Hematopoietic multipotent progenitor cell (in vitro differentiated cells): ENCODE measurements at places on chromosomes 6 and 20.

DNA sequence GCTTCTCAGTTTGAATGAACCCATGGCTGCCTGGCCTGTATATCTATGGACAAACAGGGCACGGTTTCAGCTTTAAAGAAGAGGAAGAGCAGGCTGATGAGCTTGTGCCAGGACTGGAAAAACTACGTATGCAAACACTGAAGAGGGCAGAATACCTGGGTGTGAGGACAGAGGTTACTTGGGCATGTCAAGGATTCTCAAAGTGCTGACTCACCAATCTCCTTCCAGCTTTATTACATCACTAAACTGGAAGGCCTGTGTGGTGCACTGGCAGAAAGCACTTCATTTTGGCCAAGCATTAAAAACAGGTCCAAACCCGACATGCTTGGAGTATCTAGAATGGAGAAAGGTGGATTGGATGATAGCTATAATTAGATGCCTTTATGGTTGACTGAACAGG lies 95.2 kb downstream of the GMPR start:
- no peak for DNase-seq

DNA sequence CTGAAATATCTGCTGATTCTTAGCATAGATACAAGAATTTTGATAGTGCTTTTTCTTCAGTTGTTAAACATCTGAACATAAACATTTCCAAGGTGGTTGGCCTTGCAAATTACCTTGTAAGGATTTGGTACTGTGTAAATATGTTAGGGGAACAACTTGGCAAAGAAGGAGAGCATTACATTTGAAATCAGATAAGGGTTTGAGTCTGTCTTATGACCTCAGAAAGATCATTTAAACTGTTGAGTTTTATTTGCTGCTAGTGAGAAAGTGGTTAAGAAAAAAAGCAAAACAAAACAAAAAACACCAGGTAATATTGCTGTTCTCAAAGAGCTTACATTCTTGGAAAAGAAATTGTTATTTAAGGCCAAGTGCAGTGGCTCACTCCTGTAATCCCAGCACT lies 56.5 kb downstream of the CD2AP start:
- DNase-seq = no peak

GRCh38 chr6:129929433-129929832 lies 68.3 kb upstream of the TMEM244 start:
- no peak for DNase-seq

DNA sequence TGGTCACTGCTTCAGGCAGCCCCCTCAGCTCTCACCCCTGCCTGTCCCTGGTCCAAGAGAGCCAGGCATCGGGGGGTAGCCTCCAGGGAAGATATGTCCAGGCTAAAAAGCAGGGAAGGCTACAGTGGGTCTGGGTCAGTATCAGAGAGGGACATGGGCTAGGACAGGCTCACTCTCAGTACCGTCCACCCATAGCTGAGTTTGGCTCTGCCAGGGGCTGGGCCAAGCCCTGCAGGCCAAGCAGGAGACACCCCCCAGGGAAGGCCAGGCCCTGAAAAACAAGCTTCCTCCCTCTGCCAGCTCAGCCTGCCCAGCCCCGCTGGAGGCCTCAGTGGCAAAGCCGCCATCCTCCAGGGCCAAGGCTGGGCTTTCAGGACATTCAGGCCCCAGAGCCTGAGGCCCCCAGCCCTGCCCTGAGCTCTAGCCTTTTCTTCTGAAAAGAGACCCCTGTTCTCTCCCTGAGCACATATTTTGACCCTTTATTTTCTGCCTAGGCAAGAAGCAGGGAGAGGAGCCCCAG lies 28.6 kb upstream of the TGM2 start:
- DNase-seq = no peak

DNA sequence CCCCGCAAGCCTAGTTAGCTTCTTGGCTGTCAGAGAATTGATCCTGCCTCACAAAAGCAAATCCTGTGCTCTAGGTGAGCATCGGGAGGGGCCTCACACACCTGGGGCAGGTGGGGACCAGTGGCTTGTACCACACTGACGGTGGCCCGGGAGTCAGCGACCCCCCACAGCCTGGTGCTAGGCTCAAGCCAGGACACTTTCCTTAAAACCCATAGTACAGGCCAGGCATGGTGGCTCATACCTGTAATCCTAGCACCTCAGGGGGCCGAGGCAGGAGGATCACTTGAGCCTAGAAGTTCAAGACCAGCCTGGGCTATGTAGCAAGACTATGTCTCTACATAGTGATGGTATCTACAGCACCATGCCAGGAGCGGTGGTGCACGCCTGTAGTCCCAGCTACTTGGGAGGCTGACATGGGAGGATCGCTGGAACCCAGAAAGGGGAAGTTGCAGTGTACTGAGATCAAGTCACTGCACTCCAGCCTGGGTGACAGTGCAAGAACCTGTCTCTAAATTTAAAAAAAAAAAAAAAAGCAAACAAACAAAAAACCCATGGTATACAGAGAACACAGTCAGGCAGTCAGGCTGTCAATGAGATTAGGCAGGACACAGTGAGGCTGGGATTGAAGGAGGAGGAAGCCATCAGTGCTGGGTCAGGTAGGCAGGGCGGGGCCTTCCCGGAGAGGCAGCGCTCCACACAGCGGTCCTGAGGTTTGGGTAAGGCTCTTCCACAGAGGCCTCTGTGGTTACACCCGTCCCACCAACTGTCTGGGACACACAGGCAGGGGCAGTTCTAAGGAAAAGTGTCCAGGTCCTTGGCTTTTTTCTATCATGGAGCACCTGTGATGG lies 41.3 kb downstream of the SYNJ2 start:
- DNase-seq = no peak

- no peak for DNase-seq
These were observed 58.2 kb downstream of the CDH26 start for GRCh38 chr20:60016406-60016805.

- no peak for DNase-seq
These were observed 228.3 kb downstream of the NRN1 start for GRCh38 chr6:5778317-5778857.

DNA sequence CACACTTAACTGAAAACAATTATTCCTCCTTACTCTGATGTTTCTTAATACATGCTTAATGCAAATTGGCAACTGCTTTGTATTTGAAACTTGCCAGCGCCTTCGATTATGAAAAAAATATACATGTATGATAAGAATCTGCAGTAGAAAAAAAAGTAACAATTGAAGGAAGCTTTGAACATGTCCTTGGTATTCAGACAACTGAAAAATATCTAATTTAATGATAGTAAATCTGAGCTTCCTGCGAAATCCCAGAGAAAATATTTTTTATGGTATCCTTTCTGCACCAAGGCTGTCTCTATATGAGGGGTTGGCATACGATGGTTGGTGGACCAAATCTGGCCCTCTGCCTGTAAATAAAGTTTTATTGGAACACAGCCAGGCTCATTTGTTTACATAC lies 186.2 kb downstream of the HDGFL1 start:
- DNase-seq = no peak

GRCh38 chr20:43438578-43439316 lies 18.9 kb upstream of the SRSF6 start:
- DNase-seq = no peak

- DNase-seq = no peak
These were observed 24.0 kb upstream of the THBS2 start for GRCh38 chr6:169277619-169278018.

DNA sequence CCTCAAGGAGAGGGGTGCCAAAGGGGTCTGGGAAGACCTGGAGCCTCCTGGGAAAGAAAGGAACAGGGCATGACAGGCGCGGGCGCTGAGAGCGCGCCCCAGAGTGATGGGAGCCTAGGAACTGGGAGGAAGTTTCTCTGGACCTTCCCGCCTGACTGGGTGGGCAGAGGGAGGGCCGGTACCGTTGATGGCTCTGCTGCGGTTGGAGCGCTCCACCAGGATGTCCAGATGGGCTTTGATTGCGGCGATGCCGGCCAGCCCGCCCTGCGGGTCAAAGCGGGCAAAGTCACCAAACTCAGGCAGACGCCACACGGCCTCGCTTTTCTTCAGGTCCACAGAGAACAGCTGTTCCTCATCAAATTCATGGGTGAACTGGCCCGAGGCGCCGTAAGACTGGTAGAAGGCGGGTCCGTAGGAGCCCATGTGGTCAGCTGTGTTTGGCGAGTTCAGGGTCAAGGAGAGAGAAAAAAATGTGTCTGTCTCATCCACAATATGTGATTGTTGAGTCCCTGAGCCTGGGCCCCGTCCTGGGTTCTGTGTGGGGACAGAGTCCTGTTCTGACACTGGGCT lies 1.5 kb downstream of the HLA-DOA start:
- no peak for DNase-seq

GRCh38 chr6:161088676-161089328 lies 97.2 kb downstream of the MAP3K4 start:
- no peak for DNase-seq

DNA sequence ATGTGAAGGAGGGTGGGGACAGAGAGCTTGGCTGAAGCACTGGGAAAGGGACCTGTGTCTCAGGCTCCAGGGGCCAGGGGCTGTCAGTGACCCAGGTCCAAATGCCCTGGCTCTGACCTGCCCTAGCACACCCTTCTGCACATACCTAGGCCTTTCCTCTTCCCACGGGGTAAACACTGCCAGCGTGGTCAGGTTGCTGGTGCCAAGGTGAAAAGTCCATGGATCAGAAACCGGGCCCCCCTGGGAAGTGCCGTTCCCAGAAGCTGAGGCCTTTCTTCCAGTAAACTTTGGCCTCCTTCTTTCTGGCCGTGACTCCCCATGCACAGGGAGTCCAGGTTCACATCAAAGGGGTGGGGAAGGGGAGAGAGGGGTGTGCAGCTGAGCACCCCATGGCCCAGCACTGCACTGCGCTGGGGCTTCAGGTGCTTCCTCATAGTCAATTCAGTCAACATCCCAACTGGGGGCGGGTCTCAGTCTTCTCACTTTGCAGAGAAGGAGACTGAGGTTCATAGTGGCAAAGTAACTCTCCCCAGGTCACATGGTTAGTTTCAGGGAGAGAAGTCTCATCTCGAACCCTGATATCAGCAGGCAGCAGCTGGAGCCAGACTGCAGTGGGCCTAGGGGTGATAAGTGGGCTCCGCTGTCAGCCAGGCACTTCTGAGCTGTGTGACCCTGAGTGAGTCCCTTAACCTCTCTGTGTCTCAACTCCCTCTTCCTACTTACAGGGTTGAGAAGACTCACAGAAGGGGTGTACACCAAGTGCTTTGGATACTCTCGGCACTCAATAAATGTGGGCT lies 17.0 kb downstream of the PCK1 start:
- DNase-seq = no peak

- DNase-seq = no peak
These were observed 11.8 kb downstream of the FAM110A start for GRCh38 chr20:845226-845868.

- DNase-seq = no peak
These were observed 49.4 kb downstream of the ERMARD start for GRCh38 chr6:169800668-169801395.
